Stimulated activated CD4-positive, alpha-beta T cell treated with anti-CD3 and anti-CD28 coated beads, Interleukin-2, amount 100 ng/mL, for 24 hours (primary cell): ENCODE measurements at places on chromosomes 6 and 20.

DNA sequence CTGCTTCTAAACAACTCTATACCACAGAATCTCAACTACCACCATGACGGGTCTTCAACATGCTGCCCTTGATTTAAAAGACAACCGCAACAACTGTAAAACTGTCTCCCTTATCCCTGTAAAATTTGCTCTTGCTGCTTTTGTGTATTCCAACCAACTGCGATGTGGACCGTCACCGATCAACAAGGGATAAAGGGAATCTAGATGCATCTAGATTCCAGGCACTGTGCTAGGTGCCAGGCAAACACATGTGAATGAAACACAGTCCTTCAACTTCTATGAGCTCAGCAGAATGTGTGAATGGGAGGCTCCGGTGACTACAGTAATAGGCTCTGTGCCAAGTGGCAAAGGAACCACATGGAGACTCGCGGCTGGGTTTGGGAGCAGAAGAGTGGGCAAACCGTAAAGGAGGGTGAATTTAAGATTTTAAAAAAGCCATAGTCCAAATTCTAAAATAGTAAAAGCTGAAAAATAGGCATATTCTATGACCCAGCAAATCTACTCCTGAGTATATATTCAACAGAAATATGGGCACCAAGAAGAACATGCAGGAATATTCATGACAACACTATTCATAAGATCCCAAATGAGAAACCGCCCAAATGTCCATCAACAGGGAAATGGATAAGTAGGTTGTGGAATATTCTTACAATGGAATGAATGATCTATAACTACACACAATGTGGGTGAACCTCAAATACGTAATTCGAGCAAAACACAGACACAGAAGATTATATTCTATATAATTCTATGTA is 3.7 kb upstream of the PRND start:
- no peak for DNase-seq

- DNase-seq: peak; percentile 9
These were observed 126.3 kb downstream of the TOX2 start for GRCh38 chr20:44041001-44041400.

DNA sequence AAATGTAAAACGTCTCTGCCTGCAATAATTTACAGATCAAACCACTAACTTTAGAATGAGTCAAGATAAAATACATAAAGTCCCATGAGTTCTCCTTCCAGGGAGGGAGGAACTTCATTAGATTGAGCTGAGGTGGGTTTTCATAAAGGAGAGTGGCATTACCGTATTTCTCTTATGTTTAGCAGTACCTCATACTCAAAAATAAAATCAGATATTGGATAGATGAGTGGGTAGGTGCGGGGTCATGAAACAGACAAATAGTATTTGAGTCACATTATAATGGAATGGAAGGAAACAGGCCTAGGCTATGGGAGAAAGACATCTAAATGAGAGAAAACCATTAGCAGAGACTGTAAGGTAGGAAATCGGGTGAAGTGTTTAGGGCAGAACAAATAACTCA is 166.1 kb upstream of the SMLR1 start:
- no peak for DNase-seq

GRCh38 chr20:53891306-53891894 is 179.0 kb downstream of the BCAS1 start:
- no peak for DNase-seq

GRCh38 chr20:40571639-40572038 is 117.4 kb downstream of the MAFB start:
- DNase-seq: no peak

GRCh38 chr20:4102381-4102780 is 87.0 kb upstream of the RNF24 start:
- DNase-seq: peak; percentile 15

DNA sequence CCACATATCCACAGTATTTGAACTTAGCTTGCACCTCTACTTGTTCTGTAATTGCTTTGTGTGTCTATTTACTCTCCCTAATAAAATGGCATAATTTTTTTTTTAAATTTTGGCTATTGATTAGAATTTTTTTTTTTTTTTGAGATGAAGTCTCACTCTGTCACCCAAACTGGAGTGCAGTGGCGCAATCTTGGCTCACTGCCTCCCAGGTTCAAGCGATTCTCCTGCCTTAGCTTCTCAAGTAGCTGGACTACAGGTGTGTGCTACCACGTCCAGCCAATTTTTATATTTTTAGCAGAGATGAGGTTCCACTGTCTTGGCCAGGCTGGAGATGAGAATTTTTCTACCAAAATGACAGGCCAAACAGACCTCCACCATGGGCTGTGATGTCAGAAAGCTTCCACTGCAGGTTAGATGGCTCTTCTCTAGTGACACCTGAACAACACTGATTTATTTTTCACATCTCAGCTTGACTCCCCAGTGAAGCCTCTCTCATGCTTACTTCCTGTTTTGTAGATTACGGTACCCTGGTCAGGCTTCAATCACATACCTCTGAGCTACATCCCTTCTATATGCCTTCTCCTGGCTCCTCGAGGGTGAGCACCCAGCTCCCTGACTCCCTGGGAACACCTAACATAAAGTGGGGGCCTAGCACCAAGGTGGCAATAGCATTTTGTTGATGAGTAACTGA is 112.8 kb downstream of the ARHGAP18 start:
- DNase-seq: no peak
